ENCODE measurements at places on chromosomes 3 and 15.

GRCh38 chr3:153957421-153957820 lies 163.8 kb upstream of the ARHGEF26 start:
- DNase-seq = peak; percentile 22

DNA sequence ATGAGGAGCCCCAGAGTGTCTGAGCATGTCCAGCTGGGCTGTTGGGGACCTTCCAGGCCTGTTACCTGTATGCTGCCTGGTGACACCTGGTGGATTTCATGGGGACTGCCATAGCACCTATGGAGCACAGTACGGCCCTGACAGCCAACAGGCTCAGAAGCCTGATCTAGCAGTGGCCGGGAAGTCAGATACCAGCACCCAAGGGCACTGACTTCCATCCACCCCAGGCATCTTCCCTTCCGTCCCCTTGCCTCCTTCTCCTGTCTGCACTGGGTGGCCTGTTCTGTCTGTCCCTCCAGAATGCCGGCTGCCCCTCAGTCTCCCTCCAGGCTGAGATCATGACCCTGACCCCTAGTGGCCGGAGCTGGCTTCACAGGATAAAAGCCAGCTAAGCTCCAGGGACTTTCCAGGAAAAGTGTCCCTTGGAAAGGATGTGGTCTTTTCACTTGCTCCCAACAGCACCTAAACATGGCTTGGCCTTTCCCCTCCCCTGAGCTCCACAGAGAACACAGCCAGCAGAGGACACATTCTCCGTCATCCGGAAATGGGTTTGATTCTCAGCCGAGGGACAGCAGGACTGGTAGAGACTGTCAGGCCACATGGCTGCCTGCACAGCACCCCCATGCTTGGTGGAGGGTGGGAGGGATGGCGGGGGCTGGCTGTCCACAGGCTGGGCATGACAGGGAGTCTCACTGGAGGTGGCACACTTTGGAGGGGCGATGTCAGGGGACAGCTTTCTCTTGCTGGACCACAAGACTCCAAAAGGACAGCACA lies 9.5 kb downstream of the RPS17 start:
- DNase-seq = peak; percentile 72

GRCh38 chr3:108391917-108392593 lies 95.7 kb downstream of the HHLA2 start:
- peak; percentile 84 for DNase-seq

DNA sequence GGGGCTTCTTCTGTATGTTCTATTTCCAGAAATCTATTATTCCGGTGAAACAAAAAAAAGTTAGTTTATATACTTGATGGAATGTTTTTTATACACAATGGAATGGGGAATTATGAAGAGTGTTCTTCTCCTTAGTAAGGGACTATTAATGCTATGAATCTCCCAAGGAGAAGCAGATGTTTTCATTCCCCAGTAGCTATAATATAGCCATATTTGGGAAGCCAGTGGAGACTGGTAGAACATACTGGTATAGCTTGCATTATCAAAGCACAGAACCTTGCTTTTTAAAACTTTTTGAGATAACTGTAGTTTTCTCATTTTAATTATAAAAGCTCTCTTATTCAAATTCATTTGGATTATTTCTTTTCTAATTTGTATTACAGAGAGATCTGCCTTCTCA lies 38.3 kb downstream of the ADGRG7 start:
- no peak for DNase-seq

DNA sequence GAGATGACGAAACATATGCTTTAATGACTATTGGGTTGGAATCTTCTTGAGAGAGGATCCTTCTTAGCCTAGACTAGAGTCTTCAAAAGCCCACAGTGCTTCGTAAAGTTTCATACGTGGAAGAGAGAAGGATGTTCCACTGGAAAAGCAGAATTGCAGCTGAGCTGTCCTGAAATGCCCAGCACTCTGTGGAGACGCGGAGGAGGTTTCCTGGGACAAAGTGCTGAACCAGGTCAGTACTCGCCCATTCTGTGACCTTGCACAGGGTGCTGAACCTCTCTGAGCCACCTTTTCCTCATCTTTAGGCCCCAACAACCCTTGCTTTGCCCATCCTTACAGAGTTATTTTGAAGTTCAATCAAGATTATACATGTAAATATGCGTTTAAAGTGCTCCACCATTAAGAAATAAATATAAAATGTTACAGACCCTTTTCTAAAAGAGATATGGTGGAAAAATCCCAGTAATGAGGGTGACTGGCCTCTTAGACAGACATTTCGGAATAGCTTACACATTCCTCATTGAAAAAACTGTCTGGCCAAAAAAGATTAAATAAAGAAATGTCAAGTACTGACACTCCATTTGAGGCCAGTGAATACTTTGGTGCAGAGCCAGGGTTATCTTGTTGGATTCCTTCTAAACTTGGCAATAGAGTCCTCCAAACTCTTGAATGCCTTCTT lies 4.2 kb upstream of the MAGEF1 start:
- no peak for DNase-seq

DNA sequence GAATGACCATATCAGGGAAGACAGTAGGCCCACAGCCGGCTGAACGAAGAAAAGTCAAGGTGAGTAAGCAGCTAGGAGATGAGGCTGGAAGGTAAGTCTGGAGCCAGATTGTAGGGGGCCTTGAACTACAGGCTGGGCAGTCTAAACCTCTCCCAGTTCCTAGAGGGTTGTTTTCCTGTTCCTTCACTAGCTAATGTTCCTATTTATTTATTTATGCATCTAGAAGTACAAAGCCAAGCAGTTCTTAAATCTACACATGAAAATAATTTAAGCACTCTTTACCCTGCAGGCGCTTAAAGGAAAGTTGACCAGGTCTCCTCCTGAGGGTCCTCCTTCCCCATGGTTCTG lies 3.7 kb downstream of the ACAA1 start:
- no peak for DNase-seq

- peak; percentile 14 for DNase-seq
Observed at GRCh38 chr3:148604270-148605085, 93.2 kb upstream of the AGTR1 start.

- DNase-seq = peak; percentile 27
Observed at GRCh38 chr3:134312072-134312872, 61.6 kb upstream of the RYK start.

- DNase-seq = no peak
Observed at GRCh38 chr15:29130951-29131839, 138.4 kb downstream of the NSMCE3 start.

- no peak for DNase-seq
Observed at GRCh38 chr15:88400591-88401250, 66.5 kb downstream of the MRPL46 start.

GRCh38 chr15:99928429-99928981 lies 195.3 kb upstream of the LYSMD4 start:
- peak; percentile 61 for DNase-seq

GRCh38 chr3:50436114-50436674 lies 67.2 kb downstream of the CACNA2D2 start:
- DNase-seq = peak; percentile 77

GRCh38 chr15:81256916-81257315 lies 60.2 kb downstream of the IL16 start:
- DNase-seq = peak; percentile 40

GRCh38 chr3:141485641-141486495 lies 959 bp upstream of the RASA2 start:
- DNase-seq = peak; percentile 69

Data from PC-3 (cell line).